ENCODE measurements at places on chromosomes 12 and 14. TPM values are rescaled to one million over a fixed set of nuclear protein-coding genes. Genes with fewer than 3 reads are reported as not detected.

ACVRL1 gene
- total RNA-seq, result 9.1 TPM

IQSEC3 gene
- 3.9 TPM for total RNA-seq

MIPOL1 gene
- total RNA-seq, result 31.6 TPM

GATC gene
- total RNA-seq, result 20.9 TPM

FAM186B gene
- total RNA-seq, result 68.6 TPM

AMDHD1 gene
- 4.0 TPM for total RNA-seq

GRCh38 chr12:100632445-100632892 is 59.0 kb downstream of the GAS2L3 start:
- H3K4me1 ChIP-seq, result no peaks in the 10 kb centered on the region
- H3K27ac ChIP-seq, result no peak overlapping the region
- DNase-seq, result no peak
- H3K36me3 ChIP-seq, result no peaks in the 10 kb centered on the region
- no peaks in the 10 kb centered on the region for H3K27me3 ChIP-seq

GRCh38 chr12:128361400-128361995 is 94.5 kb downstream of the TMEM132C start:
- no peaks in the 10 kb centered on the region for H3K36me3 ChIP-seq
- no peaks in the 10 kb centered on the region for H3K27me3 ChIP-seq
- no peak for DNase-seq
- no peak overlapping the region for H3K4me3 ChIP-seq

DNA sequence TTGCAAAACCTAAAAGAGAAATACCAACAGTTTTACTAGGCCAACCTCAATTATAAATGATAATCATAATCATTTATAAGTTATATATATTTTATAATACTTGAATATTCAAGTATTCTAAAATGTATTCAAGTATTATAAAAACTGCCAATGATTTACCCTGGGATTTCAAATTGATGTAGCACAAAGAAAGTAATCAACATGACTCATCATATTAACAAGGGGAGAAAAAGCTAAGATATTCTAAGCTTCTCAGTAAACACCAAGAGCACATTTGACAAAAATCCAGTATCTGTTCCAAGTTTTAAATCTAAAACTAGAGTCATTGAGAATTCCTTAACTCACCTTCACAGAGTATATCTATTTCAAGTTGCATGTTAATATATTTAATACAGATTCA is 56.1 kb downstream of the CAPZA3 start:
- H3K27me3 ChIP-seq, result no peaks in the 10 kb centered on the region
- no peak for DNase-seq
- no peak overlapping the region for H3K4me3 ChIP-seq
- peaks cover 11% of the 10 kb centered on the region for H3K4me1 ChIP-seq
- no peak overlapping the region for H3K27ac ChIP-seq
- H3K36me3 ChIP-seq, result no peaks in the 10 kb centered on the region

- H3K27me3 ChIP-seq, result no peaks in the 10 kb centered on the region
- no peak for DNase-seq
- H3K36me3 ChIP-seq, result no peaks in the 10 kb centered on the region
- peaks cover 3% of the 10 kb centered on the region for H3K4me1 ChIP-seq
- H3K27ac ChIP-seq, result no peak overlapping the region
Observed at GRCh38 chr12:69173368-69173767, 66.0 kb upstream of the CPSF6 start.

DNA sequence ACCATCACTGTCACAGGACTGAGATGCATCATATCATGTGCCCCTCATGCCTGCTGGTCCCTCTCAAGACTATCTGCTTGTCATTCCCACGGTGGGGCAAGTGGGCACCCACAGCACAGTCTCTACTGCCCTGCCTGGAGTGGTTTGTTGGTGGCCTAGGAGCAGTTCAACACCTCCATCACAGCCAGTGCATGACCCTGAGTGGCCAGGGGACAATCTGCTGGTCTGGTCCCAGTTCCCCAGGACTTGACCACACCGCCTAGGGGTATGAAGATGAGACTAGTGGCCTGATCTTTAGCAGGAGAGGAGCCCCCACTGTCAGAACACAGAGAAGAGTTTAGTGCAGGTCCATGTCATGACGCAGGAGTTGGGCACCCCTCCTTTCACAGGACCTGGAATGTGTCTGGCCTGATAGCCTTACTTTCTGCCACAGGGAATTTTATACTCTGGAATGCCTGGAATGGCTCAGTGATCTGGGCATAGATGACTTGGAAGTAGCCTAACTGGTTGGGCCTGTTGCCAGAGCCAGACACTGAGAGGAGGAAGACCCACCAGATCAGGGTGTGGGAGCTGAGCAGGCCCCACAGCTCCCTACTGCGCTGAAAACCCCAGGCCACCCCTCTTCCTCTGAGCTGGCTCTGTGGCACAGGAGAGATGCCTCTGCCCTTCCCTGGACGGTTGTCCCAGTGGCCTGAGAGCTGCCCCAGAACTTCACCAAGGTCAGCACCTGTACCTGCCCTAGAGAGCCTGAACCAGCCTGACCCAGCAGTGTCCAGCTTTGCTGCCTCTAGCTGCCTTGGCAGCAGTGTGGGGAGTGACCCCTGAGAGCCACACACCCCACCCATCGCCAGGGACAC is 83.3 kb downstream of the PUS7L start:
- H3K36me3 ChIP-seq, result no peaks in the 10 kb centered on the region
- DNase-seq, result no peak

DNA sequence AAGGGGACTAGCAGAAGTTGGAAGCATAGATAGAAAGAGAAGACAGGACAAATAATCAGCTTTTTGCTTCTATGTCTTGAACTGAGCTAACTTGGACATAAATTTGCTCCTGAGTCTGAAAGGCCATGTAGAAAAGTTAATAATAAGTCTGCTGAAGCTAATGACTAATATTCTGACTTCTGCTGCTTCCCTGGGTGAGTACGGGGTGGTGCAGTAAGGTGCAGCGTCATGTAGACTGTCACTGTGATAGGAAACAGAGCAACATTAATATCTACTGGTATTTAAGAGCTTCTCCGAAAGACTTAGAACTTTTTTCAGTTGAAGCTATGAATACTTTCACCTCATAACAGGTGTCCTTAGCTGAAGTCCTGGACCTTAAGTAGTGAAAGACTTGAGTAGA is 34.1 kb upstream of the CPM start:
- no peak overlapping the region for H3K27ac ChIP-seq
- H3K4me1 ChIP-seq, result no peaks in the 10 kb centered on the region
- H3K4me3 ChIP-seq, result no peak overlapping the region
- no peaks in the 10 kb centered on the region for H3K27me3 ChIP-seq
- no peaks in the 10 kb centered on the region for H3K36me3 ChIP-seq

DNA sequence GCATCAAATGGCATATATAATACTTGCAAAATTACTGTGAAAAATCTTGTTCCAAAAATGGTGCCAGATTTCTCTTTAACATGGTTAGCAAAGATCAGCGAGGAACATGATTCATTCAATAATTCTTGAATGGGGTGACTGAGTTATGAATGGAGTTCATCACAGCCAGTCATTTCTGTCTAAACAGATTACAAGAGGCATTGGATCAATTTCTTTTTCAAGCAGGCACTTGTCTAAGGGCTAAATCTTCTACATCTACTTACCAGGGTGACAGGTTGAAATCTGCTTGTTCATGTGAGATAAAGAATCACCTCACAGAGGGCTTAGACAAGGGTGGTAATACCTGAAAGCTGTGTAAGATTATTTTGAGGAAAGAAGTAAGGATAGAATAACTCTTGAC is 247.7 kb downstream of the ATP23 start:
- no peaks in the 10 kb centered on the region for H3K36me3 ChIP-seq
- H3K27me3 ChIP-seq, result no peaks in the 10 kb centered on the region
- no peak overlapping the region for H3K27ac ChIP-seq
- H3K4me3 ChIP-seq, result no peak overlapping the region

- no peaks in the 10 kb centered on the region for H3K4me1 ChIP-seq
- no peak overlapping the region for H3K4me3 ChIP-seq
Observed at GRCh38 chr12:128867466-128867865, 14.2 kb downstream of the GLT1D1 start.

GRCh38 chr12:92437452-92437851 is 265.3 kb upstream of the PLEKHG7 start:
- H3K27me3 ChIP-seq, result no peaks in the 10 kb centered on the region
- H3K27ac ChIP-seq, result no peak overlapping the region
- no peaks in the 10 kb centered on the region for H3K4me1 ChIP-seq
- H3K36me3 ChIP-seq, result no peaks in the 10 kb centered on the region
- DNase-seq, result no peak
- H3K4me3 ChIP-seq, result no peak overlapping the region

DNA sequence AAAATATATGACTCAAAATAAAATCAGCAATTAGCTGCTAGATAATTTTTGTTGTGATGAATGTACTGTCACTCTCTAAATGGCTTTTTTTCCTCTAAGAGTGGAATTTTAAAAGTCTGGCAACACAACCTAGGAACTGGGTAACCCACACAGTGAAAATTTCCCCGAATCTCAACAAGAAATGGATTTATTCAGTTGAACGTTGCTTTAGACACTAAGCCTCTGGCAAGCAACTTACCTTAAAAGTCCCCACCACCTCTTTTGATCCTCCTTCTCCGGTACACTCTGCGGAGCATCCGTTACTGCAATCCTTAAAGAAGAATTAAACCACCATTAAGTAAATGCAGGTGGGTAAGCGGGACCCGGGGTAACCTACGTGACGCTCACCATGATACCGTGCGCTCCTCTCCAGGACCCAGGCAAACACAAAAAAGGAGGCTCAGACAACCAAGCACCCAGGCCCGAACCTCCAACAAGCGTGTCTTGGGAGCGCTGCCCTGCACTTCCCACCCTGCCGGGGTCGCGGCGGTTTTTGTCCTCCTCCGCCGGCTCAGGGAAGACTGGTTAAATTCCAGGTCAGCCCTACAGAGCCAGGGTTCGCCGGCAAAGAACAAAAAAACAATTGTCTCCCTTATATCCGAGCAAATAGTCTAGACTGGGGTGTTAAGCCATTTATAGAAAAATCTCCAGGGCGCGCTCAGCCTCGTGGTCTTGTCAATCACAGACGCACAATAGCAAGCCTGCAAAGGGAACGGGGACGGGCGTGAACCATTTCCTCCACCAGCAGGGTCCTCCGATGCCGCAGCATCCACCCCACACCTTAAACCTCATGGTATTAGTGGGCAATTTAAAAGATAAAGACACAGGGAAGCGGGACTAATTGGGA is 47.1 kb downstream of the BCAT1 start:
- H3K4me1 ChIP-seq, result no peaks in the 10 kb centered on the region
- no peak overlapping the region for H3K27ac ChIP-seq
- H3K36me3 ChIP-seq, result no peaks in the 10 kb centered on the region
- peak; percentile 49 for DNase-seq
- H3K27me3 ChIP-seq, result no peaks in the 10 kb centered on the region
- peak overlapping the region; percentile 40 for H3K4me3 ChIP-seq

DNA sequence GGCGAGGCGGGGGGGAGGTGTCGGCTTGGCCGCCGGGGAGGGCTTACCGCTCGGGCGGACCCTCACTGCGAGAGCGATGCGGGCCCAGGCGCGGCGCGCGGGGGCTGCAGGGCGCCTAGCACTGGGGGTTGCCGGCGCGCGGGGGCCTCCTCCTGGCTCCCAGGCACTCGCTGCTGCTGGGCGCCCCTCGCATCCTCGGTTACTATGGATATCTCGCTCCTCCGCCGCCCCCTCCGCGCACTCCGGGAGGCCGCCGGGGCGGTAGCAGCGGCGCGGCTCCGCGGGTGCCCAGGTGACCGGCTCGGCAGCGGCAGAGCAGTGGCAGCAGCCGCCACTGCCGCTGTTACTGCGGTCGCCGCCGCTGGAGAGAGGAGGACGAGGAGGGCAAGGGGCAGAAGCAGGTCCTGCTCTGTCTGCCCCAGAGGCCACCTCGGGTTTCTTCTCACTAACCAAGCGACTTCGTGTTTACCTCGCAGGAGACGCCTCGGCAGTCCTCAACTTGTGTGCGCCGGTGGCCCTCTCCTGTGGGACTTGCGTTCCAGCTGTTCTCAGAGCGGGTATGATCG is 250.1 kb downstream of the APAF1 start:
- peak; percentile 22 for DNase-seq
- peak overlapping the region; percentile 35 for H3K27ac ChIP-seq
- H3K36me3 ChIP-seq, result no peaks in the 10 kb centered on the region
- H3K4me1 ChIP-seq, result peaks cover 6% of the 10 kb centered on the region
- no peaks in the 10 kb centered on the region for H3K27me3 ChIP-seq
